Bone marrow (tissue), 2 donors: ENCODE measurements at places on chromosomes 5 and 9.

- DNase-seq = no peak
These were observed 9.2 kb upstream of the DDX46 start for GRCh38 chr5:134749415-134749814.

GRCh38 chr9:120197605-120198004 lies 382.4 kb downstream of the CDK5RAP2 start:
- no peak for DNase-seq

DNA sequence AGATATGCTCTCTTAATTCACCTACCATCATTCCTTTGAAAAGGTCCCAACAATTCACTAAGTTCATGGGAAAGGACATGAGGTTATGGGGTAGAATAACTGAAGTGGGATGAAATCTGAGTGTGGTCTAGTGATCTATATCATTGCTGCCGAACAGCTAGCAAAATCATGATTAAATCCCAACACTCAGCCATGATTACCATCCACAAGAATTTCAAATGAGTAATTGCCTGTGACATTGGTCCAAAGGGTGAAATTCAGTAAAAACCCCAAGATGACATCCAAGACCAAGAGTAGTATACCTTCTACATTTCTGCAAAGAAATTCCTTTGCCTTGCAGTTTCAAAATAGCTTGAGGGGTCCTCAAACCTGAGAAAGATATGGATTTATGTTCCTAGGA lies 225.6 kb downstream of the SPOCK1 start:
- no peak for DNase-seq

GRCh38 chr5:124544366-124545055 lies 201.9 kb downstream of the ZNF608 start:
- DNase-seq = no peak

DNA sequence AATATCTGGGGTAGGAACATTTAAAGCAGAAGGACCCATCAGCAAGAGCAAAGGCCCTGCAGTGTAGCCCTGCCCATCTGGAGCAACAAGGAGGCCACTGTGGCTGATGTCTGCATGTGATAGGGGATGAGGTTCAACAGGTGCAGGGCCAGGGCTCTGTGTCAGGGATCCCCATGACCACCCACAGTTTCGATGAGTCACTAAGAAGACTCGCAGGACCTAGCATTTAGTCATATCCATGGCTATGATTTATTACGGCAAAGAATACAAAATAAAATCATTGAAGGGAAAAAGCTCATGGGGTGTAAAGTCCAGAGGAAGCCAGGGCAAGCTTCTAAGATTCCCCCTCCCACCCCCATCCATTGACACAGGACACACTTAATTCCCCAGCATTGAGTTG lies 188.6 kb downstream of the ADGRV1 start:
- no peak for DNase-seq

DNA sequence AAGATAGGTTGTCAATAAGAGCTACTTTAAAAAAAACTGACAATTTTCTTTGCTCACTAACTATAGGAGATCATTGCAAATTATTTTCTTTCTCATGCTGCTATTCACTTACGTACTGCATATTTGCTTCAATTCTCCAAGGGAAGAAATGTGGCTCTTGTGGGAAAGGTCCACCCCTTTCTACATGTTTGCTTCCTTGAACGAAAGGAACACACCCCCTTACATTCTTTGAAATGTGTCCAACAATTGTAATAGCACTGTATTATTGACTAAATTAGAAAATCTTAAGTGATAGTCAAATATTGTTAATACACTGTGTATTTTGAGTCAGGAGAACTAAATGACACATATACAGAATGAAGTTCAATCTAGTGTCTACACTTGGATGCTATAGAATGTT lies 5.2 kb downstream of the MEF2C start:
- DNase-seq = no peak

DNA sequence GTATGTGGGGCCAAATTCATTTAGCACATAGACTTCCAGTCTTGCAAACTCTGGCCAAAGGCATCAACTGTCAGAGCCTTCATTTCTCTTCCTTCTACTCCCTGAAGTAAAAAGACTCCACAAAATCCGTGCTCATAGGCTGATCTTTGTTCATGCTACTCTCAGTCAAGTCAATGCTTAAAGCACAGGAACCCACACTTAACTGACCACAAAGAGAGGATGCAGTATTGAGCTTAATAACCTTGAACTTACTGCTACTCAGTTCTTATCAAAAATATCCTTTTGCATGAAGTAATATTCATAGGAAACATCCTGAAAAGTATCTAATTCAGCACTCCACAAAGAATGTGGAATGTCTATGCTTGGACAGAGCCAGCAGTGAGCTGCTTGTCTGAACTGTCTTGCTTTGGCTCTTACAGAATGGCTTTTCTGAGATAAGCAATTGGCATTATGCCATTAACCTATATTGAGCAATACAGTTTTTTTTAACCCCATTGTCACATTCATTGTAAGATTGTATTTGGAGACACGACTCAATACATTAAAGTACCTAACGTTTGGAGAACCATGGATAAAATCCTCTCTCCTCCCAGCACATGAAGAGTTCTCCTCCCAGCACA lies 21.7 kb downstream of the LPAR1 start:
- no peak for DNase-seq
